Astrocyte of the cerebellum (primary cell): ENCODE measurements at places on chromosomes 16 and 17.

DNA sequence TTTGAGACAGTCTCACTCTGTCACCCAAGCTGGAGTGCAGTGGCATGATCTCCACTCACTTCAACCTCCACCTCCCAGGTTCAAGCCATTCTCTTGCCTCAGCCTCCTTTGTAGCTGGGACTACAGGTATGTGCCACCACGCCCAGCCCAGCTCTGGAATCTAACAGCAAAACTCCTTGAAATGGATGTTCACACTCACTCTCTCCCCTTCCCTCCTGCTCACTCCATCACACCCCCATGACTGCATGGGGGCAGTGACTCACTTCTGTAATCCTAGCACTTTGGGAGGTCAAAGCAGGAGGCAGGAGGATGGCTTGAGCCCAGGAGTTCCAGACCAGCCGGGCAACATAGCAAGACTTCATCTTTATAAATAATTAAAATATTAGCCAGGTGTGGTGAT, 11.1 kb upstream of the TFAP4 start:
- no peak for DNase-seq

GRCh38 chr17:72432881-72433280, 312.1 kb downstream of the SOX9 start:
- no peak for DNase-seq

- no peak for DNase-seq
Measured at GRCh38 chr17:74059479-74060240, 143.8 kb upstream of the RPL38 start.

DNA sequence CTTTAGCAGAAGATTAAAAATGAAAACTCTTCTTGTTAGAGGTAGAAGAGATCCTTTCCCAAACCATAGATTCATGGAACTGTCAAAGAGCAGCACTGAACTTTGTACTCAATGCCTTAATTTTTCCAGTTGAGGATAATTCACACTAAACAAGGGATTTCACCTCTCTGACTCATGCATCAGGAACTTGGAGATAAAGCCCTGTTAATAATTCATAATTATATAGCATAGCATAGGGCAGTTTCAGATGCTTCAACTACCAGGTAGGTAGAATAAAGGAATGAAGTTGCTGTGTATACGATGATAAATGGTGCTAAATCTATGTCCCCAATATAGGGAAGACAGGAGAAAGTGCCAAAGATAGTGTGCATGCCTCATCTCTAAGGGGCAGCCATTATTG, 450.4 kb downstream of the MAF start:
- no peak for DNase-seq

DNA sequence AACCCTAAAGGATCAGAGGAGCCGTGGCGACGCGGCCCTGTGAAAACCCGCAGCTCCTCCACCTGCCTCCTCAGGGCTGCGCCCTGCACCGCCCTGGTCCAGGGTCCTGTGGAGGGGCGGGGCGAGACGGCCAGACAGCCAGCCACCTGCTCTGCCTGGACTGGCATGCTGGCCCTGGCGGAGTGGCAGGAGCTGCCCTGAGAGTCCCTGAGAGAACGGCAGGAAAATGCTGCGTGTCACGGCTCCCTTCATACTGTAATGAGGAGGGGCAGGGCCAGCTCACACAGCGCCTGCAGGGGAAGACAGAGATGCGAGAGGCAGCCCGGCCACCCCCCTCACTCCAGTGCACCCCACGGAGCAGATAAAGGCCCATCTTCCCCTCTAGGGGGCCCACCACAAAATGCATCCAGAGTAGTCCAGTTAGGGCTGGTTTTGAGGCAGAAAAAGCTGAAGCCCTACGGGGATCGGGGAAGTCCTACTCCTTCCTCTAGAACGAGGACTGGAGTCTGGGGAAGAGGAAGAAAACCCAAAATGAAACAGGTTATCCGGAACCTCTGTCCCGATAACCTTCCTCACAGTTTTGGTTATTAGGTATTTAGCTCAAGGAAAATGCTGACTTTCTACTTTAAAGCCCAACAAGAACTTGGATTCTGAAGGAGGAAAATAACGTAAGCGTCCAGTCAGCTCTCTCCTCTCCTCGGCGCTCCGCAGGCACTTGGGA, 97.6 kb upstream of the DNAH17 start:
- no peak for DNase-seq

DNA sequence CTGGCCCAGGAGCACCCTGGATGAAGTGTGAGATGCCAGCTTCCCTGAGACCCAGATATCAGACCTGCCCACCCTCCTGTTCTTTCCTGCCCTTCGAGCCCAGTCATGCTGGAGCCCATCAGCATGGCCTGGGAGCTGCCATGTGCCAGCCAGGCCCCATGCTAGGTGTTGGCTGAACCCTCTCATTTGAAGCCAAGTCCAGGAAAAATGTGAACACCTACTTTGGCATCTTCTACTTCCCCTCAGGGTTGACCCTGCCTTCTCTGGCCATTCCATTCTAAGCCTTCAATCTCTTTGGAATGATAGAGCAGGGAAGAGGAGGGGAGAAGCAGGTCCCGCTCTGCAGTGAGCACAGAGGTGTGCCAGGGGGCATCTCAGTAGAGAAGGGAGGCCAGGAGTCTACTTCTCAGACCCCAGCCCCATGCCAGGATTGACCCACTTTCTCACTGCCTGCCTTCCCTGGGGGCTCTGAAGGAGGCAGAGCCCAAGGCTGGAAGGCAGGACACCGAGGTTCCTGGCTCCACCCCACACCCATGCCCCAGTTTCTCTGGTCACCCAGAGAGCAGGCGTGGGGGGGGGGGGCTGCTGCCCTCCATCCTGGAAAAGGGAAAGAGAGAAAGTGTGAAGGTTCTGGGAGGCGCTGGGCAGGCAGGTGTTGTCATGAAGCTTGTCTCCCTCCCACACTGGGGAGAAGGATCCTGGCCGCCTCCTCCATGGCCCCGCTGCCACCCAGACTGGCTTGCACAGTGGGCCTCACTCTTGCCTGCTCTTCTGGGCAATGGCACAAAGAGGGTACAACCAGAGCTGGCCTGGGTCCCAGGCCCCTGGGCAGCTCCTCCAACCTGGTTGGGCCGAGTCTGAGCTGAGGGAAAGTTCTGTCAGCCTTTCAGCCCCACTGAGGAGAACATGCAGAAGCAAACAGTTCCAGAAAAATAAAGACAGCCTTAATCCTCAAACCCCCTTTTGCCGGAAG, 9.3 kb downstream of the HDAC5 start:
- DNase-seq, result no peak

GRCh38 chr17:41586863-41587495, at the start of gene KRT14:
Gene KRT14, minus strand, starts transcription at chr17:41586895. Its CDS starts 61 bp downstream, at chr17:41586834.
- no peak for DNase-seq

GRCh38 chr16:50323335-50324011, 45.3 kb downstream of the BRD7 start:
- no peak for DNase-seq

- DNase-seq, result no peak
Measured at GRCh38 chr16:58054289-58054688, 28.7 kb downstream of the MMP15 start.

- DNase-seq, result no peak
Measured at GRCh38 chr17:65121368-65121767, 15.8 kb upstream of the RGS9 start.

GRCh38 chr16:81179219-81179618, 59.3 kb upstream of the BCO1 start:
- no peak for DNase-seq

GRCh38 chr16:821751-822150, 21.2 kb upstream of the GNG13 start:
- DNase-seq, result no peak

- no peak for DNase-seq
Measured at GRCh38 chr17:4479340-4479981, 19.2 kb upstream of the SPNS2 start.

DNA sequence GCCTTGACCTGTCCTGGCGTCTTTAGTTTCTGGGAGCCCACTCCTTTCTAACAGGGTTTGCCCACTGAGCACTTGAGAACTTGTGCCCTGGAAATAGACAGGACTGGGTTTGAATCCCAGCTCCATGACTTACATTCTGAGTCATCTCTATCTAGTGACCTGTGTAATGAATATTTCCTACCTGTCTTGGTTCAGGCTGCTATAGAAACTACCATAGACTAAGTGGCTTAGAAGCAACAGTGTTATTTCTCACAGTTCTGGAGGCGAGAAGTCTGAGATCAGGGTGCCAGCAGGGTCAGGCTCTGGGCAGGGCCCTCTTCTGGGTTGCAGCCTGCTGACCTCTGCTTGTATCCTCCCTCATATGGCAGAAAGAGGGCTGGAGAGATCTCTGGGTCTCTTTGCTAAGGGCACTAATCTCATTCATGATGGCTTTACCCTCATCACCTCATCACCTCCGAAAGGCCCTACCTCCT, 110.7 kb upstream of the DHX40 start:
- no peak for DNase-seq

- peak; percentile 37 for DNase-seq
Measured at GRCh38 chr17:4980644-4981216, 6.7 kb downstream of the CAMTA2 start.

GRCh38 chr16:54318941-54319340, 32.4 kb upstream of the IRX3 start:
- DNase-seq, result no peak

GRCh38 chr16:28843766-28844165, 2.4 kb downstream of the TUFM start:
- DNase-seq, result no peak

DNA sequence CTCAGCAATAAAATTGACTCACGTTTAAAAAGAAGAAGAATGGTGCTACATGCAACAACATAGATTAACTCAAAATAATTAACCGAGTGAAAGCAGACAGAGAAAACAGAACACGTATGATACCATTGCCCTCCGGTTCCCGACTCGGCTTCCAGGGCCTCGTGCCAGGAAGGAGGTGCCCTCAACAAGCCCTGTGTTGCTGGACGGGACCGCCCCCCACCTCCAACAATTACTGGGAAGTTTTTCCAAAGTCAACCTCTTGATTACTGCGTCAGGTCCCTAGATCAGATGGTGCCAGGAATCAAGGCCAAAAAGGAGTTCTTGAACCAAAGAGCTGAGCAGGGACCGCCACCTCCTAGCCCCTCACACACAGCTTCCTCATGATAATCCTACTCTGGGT, 20.4 kb downstream of the DNAH17 start:
- no peak for DNase-seq

- DNase-seq, result no peak
Measured at GRCh38 chr16:4984174-4984990, 26.3 kb downstream of the SEC14L5 start.

DNA sequence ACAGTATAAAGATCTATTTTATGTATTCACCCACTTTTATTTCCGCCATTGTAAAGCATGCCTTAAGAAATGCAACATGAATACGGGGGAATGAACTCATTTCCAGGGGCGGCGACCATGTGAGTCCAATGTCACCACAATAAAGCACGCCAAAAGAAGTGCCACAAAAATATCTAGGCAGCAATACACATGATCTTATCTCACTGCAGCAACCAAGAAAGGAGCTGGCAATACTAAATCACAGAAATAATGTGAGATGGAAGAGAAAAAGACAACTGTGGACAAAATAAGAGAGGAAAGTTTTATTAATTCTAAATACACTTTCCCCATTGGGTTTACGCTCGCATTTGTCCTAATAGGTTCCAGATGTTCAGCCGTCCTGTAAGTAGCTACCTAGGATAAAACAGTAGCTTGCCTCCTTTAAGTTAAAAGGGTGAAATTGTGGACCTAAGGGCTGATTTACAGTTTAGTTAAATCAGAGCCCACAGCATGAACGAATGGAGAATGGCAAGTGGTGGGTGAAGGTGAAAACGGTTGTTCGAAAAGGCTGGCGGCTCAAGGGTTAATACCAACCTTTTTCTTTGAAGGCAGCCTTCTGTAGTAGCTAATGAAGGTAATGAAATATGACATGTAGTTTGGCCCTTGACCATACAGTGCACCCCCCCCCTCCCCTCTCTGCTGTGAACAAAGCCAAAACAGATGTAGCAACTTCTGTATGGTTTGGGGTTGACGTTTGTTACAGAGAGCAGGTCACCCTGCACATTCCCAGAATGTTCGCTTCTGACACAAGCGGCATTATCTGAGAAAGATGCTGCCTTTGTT, 504.2 kb upstream of the PSMD7 start:
- DNase-seq, result no peak

DNA sequence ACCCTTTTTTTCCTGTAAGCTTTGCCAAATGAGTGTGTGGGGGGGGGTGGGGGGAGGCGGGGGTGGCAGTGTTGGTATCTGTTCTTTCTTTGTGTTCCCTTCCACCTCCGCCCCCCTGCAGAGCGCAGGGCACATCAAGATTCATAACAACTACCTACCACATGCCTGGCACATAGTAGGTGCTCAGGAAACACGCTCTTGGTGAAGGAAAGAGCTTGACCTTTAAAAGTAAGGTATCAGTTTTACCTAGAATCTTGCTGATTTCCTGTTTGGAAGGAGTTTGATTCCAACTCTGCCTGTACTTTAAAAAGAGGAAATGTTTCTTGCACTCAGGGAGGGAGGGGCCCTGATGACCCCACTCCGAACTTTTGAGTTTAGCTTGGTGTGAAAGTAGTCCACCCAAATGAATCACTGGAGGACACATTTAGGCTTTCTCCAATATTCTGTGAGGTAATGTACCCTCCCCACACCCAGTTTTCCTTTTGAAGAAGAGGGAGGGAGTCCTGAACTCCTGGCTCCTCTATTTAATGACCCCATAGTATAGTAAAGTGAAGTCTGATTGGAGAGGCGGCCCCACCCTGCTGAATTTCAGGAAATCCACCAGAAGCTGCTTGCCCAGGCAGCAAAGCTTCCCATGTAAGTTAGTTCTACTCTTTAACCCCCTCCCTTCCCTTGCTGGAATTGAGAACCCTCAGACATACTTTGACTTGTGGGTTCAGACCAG, 560 bp upstream of the FAM20A start:
- DNase-seq, result no peak

DNA sequence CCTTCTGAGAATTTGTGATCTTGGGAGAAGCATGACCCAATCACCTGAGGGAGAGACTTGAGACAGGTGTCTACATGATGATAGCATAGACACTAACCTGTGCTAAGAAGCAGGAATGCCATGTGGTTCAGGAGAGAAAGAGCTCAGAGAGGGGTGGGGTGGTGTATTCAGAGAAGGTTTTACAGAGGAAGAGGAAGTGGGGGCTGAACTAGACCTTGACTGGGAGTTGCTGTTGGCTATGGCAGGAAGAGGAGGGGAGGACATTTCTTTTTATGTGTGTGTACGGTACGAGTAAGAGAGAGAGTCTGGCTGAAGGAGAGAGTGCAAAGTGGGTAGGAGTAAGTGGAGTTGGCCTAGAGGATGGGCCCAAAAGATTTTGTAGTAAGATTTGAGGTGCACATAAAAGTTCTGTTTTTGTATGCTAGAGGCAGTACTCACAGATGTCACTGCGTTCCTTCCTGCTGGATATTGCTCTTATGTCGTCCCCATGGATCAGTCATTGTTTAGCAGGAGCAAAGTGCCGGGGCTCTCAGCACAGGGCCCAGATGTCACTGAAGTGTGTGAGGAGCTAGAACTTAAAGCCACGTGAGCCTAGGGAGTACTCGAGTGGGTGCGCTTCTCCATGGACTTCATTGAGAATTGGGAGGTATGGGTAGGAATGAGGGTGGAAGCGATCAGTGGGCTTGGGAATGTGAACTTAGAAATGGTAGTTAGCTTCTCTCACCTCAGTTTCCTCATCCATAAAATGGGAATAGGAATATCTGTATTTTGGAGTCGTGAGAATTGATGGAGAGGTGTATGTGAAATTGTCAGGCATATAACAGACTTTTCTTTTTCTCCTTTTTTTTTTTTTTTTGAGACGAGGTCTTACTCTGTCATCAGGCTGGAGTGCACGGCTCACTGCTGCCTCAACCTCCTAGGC, 22.1 kb downstream of the SLC7A6 start:
- DNase-seq, result no peak

GRCh38 chr16:72721981-72722380, 325.9 kb downstream of the ZFHX3 start:
- DNase-seq, result no peak
